ENCODE measurements at places on chromosomes 2 and 18.

DNA sequence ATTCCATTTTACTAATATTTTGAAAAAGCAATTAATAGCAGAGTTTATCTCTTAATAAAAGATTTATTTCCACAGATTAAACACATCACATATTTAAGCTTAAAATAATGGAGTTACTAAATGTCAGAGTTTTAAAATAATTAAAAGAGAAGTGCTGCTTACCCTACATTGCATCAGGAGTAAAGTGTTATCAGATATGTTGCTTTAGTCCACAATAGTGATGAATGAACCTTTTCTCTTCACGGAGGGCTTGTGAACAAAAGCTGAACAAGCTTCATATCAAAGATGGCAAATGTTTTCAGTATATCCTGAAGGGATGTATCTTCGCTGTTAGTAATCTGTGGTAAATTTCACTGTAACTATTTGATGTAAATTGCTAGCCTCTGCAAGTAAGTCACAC lies 69.4 kb upstream of the TTC27 start:
- DNase-seq, result no peak

- no peak for DNase-seq
Measured at GRCh38 chr2:95352310-95353054, 50.0 kb upstream of the FAHD2A start.

DNA sequence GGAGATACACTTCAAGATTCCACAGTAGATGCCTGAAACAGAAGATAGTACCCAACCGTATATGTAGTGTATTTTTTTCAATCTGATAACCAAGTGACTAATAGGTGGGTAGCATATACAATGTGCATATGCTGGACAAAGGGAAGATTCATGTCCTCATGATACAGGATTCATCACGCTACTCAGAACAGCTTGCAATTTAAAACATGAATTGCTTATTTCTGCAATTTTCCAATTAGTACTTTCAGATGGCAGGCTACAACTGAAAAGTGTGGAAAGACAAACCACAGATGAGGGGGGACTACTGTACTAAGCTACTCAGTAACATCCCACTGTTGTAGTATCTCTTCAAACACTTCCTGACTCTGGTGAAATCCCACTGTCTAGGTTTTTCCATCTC lies 3.7 kb downstream of the IER3IP1 start:
- no peak for DNase-seq

DNA sequence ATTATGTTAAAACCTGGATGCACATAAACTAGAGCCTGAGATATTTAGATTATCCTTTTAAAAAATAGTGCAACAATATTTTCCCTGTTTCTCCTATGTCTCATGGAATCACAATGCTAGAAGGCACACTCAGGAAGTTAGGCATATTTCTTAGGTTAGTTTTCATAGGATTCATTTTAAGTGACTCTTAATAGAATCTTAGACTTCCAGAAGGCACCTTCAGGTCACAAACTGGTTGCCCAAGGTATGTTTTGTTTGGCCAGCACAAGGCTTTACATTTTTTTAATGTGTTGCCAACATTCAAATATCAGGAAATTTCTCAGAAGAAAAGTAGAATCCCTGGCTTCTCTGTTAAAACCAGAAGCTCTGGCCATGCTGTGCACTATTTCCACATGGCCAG lies 129.3 kb downstream of the LNPK start:
- no peak for DNase-seq

GRCh38 chr18:2602844-2603243 lies 31.5 kb downstream of the NDC80 start:
- no peak for DNase-seq

GRCh38 chr18:63585988-63586387 lies 1.2 kb upstream of the SERPINB13 start:
- no peak for DNase-seq

GRCh38 chr2:230410861-230411569 lies 5.0 kb upstream of the SP100 start:
- DNase-seq, result no peak

GRCh38 chr18:1002653-1003178 lies 98.0 kb downstream of the ADCYAP1 start:
- DNase-seq, result no peak

- DNase-seq, result no peak
Measured at GRCh38 chr2:122864728-122865127, 1109.3 kb downstream of the TSN start.

DNA sequence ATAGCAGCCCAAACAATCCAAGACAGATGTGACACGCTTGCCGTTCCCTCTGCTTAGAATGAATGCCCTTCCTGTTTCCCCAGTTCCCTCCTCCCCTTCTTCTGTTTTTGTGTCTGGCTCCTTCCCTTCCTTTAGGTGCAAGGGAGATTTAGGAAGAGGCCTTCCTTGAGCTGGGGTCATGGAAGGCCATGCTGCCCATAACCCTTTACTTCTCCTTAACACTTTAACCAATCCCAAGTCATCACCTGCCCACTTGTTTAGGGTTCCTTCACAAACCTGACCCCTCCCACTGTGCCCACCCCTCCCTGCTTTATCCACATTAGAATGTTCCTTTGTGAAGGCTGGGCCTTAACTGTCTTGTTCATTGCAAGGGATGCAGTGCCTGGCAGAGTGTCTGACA lies 24.9 kb downstream of the TMEM247 start:
- no peak for DNase-seq

- no peak for DNase-seq
Measured at GRCh38 chr2:27701676-27702075, 38.0 kb downstream of the SLC4A1AP start.

GRCh38 chr2:11903085-11903606 lies 156.7 kb downstream of the LPIN1 start:
- DNase-seq, result no peak

GRCh38 chr18:62586151-62586774 lies 63.4 kb downstream of the ZCCHC2 start:
- no peak for DNase-seq

- no peak for DNase-seq
Measured at GRCh38 chr2:45170191-45171135, 161.2 kb upstream of the SIX2 start.

- DNase-seq, result no peak
Measured at GRCh38 chr2:150470435-150470834, 17.0 kb downstream of the RND3 start.

DNA sequence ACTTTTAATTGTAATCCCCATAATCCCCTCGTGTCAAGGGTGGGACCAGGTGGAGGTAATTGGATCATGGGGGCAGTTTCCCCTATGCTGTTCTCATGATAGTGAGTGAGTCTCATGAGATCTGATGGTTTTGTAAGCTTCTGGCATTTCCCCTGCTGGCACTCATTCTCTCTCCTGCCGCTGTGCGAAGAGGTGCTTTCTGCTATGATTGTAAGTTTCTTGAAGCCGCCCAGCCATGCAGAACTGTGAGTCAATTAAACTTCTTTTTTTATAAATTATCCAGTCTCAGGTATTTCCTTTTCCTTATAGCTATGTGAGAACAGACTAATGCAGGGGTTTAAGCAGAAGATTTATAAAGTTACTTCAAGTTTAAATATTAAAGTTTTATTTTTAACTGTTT lies 655.2 kb downstream of the EPHA4 start:
- DNase-seq, result no peak

DNA sequence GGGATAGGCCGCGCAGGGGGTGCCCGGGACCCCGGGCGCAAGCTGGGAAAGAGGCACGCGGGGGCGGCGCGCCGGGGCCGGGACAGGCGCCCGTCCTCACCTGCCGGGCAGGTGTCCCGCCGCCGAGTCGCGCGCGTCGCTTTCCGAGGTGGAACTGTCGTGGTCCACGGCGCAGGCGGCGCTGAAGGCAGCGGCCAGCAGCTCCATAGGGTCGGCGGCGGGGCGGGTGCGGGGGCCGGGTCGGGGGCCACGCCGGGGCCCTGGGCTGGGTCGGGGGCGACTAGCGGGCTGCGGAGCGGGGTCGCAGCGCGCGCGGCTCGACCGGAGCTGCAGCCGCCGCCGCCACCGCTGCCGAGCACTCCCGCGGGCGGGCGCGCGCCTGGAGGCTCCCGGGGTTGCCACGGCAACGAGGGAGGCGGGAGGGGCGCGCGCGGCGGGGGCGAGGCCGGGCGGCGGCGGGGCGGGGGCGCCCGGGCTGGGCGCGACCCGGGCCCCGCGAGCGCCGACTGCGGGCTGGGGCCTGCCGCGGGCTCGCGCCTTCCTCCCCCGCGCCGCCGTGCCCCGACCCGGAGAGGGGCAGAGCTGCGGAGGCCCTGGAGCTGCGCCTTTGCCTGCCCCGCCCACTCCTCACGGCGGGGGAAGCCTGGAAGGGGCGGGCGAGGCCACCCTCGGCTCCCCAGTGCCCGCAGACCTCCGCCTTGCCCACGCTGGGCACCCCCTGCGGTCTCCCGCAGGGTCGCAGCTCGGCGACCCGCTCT lies 57.9 kb downstream of the SNORC start:
- DNase-seq, result no peak

GRCh38 chr2:23330214-23330613 lies 54.8 kb upstream of the KLHL29 start:
- DNase-seq, result no peak

GRCh38 chr2:184599054-184599871 lies 934 bp downstream of the ZNF804A start:
- peak; percentile 52 for DNase-seq

- DNase-seq, result no peak
Measured at GRCh38 chr18:11005528-11005927, 143.8 kb downstream of the PIEZO2 start.

- DNase-seq, result no peak
Measured at GRCh38 chr2:238704471-238705225, 143.2 kb upstream of the TWIST2 start.

- no peak for DNase-seq
Measured at GRCh38 chr2:46866770-46867246, 48.8 kb downstream of the MCFD2 start.

Measured in KG1 (cell line).